ENCODE measurements at places on chromosomes 3 and 15.

- no peak for DNase-seq
Measured at GRCh38 chr3:48247401-48247811, 6.5 kb downstream of the ZNF589 start.

DNA sequence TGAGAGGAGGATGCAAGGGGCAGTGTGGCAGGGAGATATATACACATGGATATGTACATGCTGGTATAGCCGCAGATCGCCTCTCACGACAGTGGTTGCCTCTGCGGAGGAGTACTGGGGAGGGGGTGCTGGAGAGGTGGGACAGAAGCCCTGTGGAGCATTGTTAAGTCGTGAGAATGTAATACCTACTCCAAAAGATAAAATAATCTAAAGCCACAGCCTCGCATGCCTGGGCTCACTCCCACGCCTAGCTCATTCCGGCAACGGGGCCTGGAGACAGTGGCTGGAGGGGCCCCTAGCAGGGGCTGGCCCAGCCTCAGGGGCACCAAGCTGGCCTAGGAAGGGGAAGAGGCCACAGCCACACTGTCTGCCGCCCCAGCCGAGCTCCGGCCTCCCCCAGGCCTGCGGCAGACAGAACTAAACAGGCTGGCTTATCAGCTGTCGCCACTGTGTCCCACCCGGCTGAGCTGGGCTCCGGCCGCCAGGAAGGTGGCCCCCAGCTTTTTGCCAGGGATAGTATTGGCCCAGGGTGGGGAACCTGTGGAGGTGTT lies 65.1 kb upstream of the LCTL start:
- no peak for DNase-seq

DNA sequence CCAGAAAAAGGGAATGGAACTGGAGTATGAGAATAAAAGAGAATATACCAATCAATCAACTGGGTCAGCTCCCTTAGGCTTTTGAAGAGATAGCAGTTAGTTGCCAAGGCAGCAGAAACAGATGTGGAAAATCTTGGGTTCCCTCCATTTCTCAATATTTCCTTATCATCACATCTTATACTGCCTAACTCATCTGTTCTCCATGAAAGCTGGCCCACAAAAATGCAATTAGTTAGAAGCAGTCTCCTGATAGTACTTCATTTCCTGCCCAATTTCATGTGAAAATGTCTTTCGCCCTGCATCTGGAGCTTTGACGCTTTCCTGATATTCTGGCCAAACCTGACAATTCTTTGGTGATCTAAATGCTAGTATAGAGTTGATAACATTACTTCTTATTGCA lies 30.1 kb upstream of the SPTSSB start:
- no peak for DNase-seq

DNA sequence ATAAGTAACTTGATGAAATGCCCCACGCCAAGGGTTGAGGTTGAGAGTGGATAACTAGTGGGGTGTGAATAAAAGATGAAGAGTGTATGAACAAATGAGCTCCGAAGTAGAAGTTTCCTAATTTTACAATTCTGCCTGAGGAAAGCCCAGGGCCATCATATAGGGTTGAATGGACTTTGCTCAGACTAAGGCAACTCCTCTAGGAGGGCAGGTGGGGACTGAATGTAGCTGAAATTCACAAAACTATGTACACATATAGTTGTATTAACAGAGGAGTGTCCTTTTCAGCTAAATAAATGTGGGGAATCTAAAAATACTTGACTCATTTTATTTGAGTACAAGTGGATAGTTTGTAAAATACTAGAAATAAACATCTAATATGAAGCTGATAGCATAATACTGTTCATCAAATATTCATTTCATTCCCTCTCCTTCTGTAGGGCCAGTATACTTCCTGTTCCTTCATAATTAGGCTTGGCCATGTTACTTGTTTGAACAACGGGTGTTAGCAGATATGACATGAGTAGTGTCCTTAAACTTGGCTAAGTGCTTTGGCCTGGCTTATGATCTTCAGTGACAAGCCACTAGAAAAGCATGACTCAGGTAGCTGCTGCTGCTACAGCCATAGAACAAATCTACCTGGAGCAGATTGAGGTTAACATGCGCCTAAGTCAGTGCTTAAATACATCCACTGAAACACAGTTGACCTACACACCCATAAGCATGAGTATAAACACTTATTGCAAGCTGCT lies 26.5 kb downstream of the PLSCR1 start:
- no peak for DNase-seq

DNA sequence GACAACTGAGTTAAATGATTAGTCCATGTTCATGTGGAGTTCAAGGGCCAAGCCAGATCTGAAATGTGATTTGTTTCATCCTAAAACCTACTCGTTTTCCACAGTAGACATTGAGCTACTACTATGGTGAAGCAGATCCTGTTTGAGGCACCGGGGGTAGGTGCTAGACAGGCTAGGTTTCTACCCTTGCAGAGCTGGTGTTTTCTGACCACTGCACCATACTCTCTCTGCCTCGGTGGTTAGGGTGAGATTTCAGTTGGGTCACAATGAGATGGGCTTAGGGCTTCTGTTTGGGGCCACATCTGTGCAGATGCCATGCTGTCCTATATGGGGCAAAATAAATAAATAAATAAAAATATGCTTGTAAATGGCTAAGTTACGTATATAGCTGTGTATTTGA lies 99.3 kb downstream of the OXNAD1 start:
- DNase-seq, result no peak

GRCh38 chr3:64717872-64718613 lies 30.2 kb upstream of the ADAMTS9 start:
- DNase-seq, result no peak

GRCh38 chr3:4827767-4828166 lies 151.5 kb upstream of the BHLHE40 start:
- DNase-seq, result no peak

- DNase-seq, result no peak
Measured at GRCh38 chr15:93173369-93173768, 84.4 kb upstream of the RGMA start.

DNA sequence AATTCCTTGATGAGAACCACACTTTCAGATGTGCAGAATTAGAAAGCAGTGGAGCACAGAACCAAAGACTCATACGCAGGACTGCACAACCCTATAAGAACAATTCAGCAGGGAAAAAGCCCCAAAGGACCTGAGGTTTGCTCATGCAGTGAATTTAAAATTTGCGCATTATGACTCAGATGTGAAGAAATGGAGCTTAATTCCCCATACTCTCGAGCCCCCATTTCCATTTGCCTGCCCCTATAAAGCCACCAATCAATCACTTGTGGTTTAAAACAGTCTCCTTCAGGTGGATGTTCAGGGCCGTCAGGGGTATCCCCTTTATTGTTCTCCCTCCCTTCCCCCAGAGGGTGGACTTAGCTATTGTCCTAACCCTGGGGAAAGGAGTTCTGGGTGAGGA lies 221.2 kb downstream of the IGSF11 start:
- DNase-seq, result no peak

GRCh38 chr3:106299300-106300098 lies 430.7 kb upstream of the CBLB start:
- no peak for DNase-seq

DNA sequence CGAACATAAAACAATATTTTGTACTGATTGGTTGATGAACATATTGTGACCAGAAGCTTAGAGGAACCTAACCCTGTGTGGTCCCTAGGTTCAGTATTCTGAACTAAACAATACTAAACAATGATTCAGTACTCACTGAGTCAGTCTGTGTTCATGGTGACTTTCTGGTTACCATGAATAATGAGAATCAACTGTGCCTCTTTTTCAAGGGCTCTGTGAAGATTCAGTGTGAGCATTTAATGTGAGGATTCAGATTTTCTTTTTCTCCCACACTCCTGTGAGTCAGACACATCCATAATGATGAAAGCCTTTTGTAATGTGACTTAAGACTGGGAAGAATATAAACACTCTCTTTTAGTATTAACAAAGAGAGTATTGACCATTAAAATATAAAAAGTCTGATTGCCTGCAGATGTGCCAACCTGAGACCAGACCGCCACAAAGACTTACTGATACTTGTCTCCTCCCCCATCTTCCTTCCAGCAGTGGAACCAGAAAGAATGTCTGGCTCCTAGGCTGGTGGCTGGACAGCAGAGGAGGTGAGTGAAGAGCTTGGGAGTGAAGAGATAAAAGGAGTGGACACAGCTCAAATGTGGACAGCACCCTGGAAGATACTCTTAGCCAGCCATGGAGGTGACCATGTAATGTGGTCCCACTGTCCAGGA lies 17.6 kb upstream of the ACTL6A start:
- DNase-seq, result no peak

GRCh38 chr3:179526989-179527391 lies 35.7 kb upstream of the ACTL6A start:
- DNase-seq, result no peak

- no peak for DNase-seq
Measured at GRCh38 chr3:54309601-54310000, 187.2 kb downstream of the CACNA2D3 start.

DNA sequence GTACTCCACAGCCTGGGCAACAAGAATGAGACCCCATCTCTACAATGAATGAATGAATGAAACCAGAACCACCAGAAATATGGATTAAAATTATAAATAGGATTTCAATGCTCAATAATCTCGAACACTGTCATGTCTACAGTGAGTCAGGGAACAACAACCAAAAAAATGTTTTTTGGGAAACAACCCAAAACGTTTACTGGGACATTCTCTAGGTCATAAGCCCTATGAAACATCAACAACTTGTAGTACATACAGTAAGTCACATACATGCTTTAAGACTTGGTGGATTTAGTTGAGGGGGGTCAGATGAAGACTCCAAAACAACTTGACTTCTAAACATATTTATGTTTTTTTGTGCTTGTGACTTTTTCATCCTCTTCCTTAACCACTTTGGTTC lies 511.2 kb downstream of the FOXP1 start:
- DNase-seq, result no peak

DNA sequence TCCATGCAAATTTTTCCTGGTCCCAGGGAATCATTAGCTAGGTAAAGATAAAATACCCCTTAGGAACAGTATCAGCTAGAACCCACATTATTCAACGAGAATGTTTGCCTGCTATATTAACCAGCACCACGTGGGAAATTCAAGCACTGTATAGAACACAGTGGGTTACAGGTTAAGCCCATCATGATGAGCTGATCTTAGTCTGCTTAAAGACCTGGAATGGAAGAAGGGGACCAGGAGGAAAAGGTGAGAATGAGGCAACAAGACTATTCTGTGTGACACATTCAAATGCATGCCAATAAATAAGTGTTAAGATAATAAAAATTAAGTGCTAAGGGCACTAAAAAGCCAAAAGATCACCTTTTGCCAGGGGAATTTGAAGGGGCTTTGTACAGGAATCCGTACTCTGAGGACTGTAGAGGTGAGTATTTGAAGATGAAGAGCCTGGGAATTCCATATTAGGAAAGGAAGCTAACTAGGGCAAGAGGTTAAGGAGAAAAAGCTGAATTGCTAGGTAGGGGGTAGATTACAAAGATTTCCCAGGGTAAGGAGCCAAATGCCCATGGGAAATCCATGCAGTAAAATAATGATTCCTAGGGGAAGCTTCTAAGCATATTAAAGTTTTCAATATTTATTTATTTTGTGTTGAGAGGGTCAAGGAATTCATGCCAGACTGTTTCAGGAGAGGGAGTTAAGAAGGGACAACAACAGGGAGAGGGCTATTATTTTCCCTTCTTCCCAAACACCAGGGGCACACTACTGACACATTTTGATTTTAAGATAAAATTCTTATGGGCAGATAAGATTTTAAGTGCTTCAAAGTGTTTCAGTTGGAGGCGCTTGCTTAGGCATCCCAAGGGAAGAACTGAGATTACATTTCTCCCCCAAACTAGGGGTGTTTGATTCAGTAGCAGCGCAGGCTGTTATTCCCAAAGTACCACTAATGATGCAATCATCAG lies 2.3 kb upstream of the MED12L start:
- DNase-seq, result no peak

- no peak for DNase-seq
Measured at GRCh38 chr3:72657666-72658065, 190.6 kb downstream of the SHQ1 start.

DNA sequence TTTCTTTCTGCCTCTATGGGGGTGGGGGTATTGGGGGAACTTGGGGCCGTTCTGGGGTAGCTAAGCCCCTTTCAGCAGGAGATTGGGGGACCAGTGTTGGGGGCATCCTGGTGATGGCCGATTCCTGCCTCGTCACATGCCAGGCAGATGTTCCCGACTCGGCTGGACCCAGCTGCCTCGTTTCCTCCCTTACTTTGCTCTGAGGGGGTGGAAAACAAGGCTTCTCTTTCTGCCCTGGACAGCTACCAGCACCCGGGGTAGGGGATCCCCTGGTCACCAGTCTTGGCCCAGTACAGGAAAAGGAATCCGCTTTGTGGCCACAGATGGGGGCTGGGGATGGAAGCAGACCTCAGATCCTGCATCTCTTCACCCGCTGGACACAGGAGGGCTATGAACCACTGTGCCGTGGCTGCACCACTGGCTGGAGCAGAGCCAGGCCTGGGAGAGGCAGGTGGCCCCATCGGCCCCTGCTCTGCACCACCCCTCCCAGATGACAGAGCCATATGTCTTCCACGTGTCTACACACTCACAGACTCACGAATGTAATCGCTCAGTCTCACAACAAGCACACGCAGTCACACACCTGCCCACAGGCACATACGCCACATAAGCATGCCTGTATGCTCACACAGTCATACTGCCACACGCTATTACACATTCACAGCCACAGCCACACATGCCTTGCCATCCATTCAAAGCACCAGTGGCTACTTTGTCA lies 12.4 kb downstream of the SNX33 start:
- DNase-seq, result no peak

DNA sequence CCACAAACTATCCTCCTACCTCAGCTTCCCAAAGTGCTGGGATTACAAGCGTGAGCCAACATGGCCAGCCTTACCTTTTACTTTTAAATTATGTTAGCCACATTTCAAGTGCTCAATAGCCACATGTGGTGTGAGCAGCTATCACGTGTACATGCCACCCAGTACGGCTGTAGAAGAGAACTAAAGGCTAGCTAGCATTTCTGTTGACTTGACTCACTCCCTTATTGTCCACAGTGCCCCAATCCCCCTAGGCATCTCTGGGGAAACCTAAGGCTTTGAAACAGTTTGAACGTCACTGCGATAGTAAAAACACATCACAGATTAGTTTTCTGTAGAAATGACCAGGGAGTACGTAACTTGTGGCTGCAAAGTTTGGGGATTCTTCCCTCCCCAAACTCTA lies 12.0 kb downstream of the C15orf40 start:
- DNase-seq, result no peak

- DNase-seq, result peak; percentile 58
Measured at GRCh38 chr15:64044300-64045100, 1.8 kb downstream of the DAPK2 start.

Data from T47D (cell line).